ENCODE measurements at places on chromosomes 4 and X.

- no peak for DNase-seq
Measured at GRCh38 chr4:113834298-113834697, 72.8 kb upstream of the CAMK2D start.

GRCh38 chrX:153342762-153343558, 9.0 kb downstream of the ZNF275 start:
- DNase-seq: no peak

DNA sequence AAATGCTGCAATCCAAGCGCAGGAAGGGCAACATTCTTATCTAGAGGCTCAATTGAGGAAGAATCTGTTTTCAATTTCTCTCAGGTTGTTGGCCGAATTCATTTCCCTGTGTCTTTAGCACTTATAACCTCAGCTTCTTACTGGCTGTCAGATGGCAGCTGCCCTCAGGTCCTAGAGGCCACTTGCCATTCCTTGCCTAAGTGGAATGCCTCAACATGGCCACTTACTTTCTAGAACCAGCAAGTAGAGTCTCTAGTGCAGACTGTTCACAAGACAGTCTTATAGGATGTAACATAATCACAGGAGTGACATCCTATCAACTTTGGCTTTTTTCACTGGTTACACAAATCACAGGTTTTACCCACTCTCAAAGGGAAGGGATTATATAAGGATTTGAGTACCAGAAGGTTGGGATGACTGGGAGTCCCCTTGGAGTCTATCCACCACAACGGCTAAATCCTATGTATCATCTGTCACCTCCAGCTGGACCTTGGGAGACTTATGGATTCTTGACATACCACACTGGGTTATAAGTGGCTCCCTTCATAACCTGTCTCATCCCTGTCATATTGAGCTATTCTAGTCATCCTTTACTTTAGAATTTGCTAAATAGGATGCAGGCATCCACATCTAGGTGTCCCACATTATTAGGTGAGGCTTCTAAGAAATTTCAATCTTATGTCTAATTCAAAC, 297.9 kb upstream of the CTSO start:
- no peak for DNase-seq

- DNase-seq: peak; percentile 16
Measured at GRCh38 chrX:1584237-1585011, 7.0 kb upstream of the AKAP17A start.

GRCh38 chr4:47474799-47475198, 10.3 kb upstream of the ATP10D start:
- no peak for DNase-seq

All from islet precursor cell (in vitro differentiated cells).